NCI-H2029 treated with DMSO at 0.1 percent for 48 hours (cell line): ENCODE measurements at places on chromosomes 5 and 9.
A peak's percentile ranks its signal among the peaks of the same experiment; 100 is the strongest.

DNA sequence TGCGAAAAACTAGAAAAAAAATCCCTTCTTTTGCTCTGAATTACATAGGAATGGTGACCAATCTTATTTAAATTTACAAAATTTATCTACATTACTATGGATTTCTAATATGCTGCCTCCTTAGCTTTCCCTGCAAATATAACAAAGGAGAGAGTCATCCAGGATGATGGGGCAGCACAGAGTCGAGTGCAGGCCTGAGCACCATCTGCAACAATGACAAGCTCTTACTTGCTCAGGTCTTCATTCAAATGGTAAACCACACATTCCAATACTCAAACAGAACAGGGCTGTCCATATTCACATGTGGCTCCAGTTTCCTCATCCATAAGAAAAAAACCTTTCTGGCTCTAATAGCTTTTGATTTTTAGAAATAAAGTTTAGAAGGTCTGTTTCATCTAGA, 33.5 kb upstream of the ZNF354B start:
- DNase-seq: no peak

DNA sequence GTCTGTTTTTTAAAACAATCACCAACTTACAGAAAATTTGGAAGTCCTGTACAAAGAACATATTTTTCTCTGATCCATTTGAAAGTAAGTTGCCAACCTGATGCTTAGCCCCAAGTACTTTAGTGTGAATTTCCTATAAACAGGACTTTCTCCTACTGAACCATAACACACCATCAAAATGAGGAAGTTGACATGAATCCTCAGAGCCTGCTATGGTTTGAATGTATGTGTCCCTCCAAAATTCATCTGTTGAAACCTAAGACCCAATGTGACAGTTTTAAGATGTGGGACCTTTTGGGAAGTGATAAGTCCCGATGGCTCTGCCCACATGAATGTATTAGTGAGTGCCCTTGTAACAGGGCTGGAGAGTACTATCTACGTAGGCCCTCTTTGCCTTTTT, 6.4 kb upstream of the ACOT12 start:
- no peak for DNase-seq

DNA sequence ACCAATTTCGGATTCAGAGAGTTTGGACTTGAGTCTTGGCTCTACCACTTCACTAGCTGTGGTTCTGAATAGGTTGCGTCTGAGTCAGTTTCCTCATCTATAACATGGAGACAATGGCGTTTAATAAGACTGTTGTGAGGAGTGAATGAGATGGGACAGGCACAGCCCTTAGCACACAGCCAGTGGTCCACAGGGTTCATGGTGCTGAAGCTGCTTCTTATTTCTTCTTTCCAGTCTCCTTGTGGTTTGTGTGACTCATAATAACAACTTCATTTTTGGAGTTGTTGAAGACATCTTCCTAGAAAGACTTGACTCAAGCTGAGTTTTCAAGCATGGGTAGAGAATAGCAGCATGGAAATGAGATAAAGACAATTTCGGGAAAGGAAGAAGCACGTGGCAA, 172.6 kb upstream of the PPP2R2B start:
- DNase-seq: no peak

GRCh38 chr5:82158755-82159413, 119.3 kb downstream of the RPS23 start:
- no peak for DNase-seq

- DNase-seq: peak; percentile 4
Measured at GRCh38 chr5:132363431-132364112, 5.9 kb upstream of the SLC22A5 start.

- DNase-seq: no peak
Measured at GRCh38 chr5:143195491-143195890, 208.0 kb downstream of the NR3C1 start.

DNA sequence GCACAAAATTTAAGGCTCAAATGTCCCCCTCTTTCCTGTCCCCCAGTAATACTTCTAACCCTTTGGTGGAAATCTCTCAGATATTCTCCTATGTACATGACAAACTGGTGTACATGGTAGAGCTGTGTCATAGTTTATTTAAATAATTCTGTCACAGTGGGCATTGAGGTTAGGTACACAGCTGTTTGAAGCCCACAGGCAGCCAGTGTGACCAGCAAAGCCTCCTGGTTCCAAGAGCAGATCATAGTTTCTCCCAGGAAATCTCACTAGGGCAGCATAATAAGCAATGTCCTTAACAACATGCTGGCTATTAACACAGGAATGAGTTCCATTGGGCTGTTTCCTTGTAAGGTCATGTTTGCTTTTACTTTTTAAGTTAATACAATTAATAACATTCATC, 63.9 kb downstream of the NDST1 start:
- no peak for DNase-seq

DNA sequence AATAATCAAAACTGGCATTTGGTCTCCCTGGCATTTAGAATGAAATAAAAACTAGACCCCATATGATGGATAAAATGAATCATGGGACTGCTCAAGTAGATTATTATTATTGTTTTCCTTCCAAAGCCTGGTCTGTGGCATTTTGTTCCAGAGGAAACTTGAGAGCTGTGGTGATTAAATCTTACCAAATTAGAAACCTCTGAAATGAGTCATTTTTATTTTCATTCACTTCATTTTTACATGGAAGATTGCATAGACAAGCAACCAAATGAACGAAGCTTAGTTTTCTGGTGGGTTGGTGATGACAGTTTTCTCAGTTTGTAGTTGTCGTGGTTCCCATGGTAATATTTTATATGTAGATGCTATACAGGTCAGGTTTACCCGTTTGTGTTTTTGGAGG, 23.4 kb downstream of the PAM start:
- no peak for DNase-seq

DNA sequence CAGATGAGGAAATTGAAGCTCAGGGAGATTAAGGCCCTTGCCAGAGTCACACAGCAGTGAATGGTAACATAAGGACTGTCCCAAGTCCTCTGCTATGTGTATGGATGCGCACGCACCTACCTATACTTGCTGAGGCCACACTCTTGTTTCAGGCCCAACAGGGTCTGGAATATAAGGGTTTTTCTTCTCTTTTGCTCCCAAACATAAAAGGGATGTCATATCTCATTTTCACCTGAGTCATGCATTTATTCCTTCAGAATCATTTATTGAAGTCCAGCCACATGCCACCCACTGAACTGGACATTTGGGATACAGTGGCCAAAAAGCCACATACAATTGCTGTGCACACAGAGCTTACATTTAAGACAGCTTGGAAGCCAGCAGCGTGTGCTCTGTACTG, 92.0 kb downstream of the SH3TC2 start:
- no peak for DNase-seq

DNA sequence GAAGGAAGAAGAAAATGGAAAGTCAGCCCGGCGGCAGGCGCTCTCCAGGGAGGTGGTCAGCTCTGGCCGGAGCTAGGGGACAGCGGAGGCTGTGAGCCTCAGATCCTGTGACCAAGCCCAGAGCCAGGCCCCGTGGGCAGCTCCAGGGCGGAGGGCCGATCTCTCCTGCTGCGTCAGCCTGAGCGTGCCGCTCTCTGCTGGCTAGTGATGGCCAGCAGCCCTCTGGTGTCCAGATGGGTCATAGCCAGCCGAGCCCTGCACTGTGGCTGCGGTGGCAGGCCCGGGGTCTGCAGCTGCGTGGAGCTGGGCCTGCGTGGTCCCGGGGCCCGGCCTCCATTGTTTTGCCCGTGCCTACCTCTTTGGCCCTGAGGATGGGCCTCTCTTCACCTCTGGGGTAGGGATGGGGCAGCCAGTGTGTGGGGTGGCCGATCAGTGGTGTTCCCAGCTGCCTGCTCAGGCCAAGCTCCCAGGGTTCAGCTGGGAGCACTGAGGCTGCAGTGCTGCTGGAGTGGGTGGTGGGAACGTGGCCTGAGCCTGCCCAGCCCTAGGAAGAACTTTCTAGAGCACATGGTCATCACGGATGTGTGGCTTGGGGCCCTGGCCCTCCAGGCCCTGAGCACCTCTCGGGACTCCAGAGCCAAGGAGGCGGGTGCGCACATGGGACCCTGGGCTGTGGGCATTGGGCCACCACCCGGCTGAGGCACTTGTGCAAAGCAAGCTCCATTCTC, 17.1 kb upstream of the NRARP start:
- no peak for DNase-seq

DNA sequence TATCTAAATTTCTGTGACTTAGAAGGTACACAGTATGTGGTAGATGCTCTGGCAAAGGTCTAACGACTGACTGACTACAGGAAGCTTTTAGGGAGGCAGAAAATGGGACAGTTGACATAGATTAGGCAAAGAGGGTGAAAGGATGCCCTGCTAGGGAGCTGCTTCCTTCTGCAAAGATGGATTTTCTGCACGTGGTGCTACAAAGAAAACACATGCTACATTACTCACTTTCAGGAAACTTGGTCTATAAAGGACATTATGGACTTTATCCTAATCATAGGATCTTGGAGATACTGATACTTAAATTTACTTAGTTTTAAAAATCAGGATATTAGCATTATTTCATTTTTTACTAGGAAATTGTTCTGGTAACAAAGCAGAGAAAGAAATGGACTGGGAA, 405.8 kb upstream of the ADAMTS16 start:
- DNase-seq: no peak

DNA sequence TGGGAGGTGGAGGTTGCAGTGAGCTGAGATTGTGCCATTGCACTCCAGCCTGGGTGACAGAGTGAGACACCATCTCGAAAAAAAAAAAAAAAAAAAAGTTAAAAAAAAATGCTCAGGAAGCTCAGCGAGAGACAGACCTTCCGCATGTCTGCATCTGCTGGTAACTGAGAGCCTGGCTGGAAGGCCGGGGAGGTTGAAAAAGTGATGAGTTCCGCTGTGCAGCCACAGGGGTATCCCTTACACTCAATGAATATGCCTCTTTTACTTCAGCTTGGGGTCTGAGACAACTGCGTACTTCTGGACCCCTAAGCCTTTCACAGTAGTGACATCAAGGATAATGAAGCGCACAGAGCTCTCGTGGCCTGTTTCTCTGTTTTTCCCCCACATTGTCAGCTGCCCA, 179.9 kb upstream of the KLF4 start:
- DNase-seq: no peak

DNA sequence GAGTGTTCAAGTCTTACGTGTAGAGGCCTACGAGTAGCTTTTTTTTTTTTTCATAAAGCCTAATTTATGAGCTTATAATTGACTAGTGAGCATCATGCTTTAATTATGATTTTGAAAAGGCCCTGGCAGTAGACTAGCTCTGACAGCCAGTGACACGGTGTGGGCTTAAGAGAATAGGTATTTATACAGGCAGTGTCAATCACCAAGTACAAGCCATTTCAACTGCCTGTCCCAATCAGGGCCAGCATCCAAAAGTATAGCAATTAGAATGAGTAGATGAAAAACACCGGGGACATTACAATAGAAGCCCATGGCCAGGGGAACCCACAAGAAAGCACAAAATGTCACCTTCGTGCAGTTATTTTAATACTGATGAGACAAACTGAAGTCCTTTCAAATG, 552.8 kb downstream of the CAAP1 start:
- no peak for DNase-seq

- no peak for DNase-seq
Measured at GRCh38 chr5:173029499-173029921, 26.6 kb upstream of the CREBRF start.

GRCh38 chr9:121207371-121207940, 5.8 kb upstream of the RAB14 start:
- DNase-seq: no peak

GRCh38 chr5:102590467-102590866, 91.7 kb upstream of the SLCO6A1 start:
- no peak for DNase-seq

DNA sequence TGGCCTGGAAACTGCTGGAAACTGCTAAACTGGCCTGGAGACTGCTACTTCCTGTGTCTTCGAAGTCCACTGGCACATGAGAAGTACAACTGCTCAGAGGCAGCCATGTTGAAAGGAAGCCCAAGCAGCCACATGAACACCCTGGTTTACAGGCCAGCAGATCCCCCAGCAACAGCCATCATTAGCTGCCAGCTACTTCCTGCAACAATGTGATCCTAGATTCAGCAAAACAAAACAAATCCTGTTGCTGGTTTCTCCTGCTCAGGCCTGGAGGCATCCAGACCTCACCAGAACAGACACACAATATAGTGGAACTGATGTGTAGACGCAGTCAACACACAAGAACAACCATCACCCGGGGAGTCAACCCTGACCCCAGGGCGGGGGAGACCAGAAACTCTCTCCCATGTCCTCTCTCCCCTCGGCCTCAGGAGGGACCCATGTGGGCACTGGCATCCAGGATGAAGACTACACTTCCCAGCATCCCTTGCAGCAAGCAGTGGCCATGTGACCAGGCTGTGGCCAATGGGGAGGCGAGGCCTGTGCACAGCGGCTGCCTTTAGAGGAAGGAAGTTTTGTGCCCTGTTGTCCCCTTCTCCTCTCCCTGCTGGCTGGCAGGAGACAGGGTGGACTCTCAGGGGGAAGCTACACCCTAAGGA, 9.2 kb upstream of the LCN15 start:
- DNase-seq: no peak

GRCh38 chr5:123014689-123015088, 21.8 kb downstream of the PPIC start:
- DNase-seq: no peak

DNA sequence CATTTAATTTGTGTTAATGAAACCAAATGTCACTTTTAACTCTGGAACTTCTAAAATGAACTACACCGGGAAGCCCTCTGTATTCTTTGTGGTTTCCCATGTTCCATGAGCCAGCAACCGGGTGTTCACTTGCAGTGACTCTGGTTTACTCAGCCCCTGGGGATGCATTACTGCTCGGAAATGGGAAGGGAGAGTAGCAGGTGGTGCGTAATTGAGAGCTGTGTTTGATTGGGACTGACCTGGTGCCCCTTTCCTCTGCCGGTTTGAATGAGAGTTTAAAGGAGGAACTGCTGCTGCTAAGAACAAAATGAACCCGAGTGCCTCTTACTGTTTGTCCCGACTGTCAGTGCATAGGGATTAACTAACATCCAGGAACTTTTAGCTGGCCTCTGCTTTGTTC, 100.1 kb upstream of the DHFR start:
- no peak for DNase-seq

DNA sequence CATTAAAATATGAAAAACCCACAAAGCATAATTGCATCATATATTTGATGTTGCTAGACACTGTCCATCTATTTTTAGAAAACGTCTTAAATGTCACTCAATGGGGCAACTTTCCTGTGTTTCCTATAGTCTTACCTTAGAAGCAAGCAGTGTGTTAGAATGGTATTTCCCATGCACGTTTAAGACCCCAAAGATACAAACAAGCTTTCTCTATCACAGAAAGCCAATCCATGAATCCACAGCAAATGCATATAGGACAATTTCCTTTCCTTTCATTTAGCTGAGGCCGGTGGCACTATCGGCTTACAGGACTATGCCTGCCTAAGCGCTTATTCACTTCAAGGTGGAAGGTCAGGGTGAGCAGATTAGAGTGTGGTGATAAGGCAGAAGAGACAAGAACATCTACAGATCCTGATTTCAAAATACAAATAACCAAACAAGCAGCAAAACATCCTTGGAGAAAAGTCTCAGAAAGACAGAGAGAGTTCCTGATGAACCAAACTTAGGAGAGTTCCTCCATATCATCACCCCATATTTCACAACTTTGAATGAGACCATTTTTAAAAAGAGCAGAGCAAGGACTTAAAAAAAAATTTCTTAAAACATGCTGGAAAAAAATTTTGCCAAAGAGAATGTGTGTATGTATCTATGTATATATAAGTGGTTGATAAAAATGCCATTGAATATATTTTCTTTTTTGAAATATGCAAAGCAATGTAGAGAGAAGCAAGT, 57.2 kb downstream of the MEF2C start:
- no peak for DNase-seq
